ENCODE measurements at places on chromosomes 7 and 10. TPM values are rescaled to one million over a fixed set of nuclear protein-coding genes. Genes with fewer than 3 reads are reported as not detected.

GRCh38 chr10:113415246-113415645, 137.6 kb upstream of the HABP2 start:
- DNase-seq, result no peak

Gene ENTPD1
- 22.7 TPM for total RNA-seq

DNA sequence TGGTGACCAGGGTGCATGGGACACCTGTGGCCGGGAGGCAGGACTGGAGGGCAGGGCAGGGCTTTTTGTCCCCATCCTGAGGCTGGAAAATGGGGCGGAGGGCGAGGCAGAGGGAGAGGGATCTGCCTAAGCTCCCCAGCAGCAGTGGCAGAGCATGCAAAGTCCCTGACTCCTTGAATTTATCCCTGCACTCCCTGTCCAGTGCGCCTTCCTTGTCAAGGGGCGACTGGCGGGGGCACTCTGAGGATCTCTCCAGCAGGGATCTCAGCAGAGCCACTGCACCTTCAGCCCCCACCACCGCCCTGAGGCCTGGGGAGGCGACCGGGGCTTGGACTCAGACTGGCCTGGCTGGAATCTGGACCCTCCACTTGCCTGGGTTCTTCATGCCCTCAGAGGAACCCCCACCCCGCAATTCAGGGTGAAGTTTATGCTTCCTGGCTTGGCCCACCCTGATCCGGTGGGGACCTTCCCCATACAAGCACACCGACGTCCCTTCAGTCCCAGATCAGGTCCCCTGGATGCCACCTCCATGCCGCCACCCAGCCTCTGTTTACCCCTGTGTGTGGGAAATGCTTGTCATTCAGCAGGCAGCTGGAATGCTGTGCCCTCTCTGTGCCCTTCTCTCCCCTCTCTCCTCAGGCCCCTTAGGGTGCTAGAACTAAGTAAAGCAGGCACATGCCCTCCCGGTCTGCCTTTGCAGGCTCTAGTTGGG, 46.3 kb downstream of the CDH23 start:
- DNase-seq, result no peak

DNA sequence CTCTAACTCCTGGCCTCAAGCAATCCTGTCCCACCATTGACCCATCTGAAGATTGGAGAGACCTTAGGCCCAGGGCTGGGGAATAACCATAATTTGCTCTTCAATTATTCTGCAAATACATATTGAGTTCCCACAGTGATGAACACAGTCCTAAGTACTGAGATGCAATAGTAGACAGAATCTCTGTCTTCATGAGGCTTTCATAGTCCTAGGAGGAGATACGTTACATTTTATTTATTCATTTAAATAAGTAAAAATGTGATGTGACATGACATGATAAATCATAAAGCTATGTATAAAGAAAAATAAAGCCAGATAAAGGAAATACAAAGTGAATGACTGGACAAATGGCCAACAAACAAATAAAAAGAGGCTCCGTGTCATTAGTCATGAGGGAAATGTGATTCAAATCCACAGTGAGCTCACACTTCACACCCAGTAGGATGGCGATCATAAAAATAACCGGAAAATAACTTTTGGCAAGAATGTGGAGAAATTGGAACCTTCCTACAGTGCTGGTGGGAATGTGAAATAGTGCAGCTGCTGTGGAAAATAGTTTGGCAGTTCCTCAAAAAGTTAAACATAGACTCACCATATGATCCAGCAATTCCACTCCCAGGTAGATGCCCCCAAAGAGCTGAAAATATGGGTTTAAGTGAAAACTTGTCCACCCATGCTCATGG, 52.1 kb upstream of the JCAD start:
- no peak for DNase-seq

GRCh38 chr10:27659786-27660185, 85.8 kb downstream of the MKX start:
- no peak for DNase-seq

GRCh38 chr7:139699640-139700504, 77.9 kb downstream of the HIPK2 start:
- no peak for DNase-seq

DNA sequence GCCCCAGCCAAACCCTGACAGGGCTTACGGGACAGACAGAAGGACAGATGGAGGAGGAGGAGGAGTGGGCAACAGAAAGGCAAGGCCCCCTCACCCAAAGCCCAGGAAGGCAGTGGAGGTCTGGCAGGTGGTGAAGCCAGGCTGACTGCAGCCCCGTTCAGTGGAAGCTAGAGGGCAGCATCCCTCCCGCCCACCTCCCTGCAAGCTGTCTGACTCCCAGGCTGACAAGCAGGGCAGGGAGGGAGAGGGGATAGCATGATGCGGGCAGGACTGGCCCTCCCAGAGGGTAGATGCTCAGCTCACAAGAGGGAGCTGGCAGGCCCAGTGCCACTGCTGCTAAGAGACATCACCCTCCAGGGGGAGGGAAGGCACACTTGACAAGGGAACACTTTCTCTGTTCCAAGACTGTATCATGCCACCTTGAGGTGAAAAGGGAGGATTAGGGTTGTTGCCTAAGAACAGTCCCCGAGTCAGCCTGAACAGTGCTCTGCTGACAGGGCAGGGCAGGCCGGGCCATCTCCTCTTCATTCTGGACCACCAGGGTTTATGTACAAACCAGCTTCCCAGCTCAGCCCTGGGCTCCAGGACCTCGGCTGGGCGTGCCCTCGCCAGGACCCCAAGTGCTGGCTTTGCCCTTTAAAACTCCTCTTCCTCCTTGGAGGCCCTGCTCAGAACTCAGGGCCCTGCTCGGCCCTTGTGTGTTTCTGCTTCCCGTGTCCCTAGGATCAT, 61.8 kb downstream of the RASGEF1A start:
- peak; percentile 25 for DNase-seq

DNA sequence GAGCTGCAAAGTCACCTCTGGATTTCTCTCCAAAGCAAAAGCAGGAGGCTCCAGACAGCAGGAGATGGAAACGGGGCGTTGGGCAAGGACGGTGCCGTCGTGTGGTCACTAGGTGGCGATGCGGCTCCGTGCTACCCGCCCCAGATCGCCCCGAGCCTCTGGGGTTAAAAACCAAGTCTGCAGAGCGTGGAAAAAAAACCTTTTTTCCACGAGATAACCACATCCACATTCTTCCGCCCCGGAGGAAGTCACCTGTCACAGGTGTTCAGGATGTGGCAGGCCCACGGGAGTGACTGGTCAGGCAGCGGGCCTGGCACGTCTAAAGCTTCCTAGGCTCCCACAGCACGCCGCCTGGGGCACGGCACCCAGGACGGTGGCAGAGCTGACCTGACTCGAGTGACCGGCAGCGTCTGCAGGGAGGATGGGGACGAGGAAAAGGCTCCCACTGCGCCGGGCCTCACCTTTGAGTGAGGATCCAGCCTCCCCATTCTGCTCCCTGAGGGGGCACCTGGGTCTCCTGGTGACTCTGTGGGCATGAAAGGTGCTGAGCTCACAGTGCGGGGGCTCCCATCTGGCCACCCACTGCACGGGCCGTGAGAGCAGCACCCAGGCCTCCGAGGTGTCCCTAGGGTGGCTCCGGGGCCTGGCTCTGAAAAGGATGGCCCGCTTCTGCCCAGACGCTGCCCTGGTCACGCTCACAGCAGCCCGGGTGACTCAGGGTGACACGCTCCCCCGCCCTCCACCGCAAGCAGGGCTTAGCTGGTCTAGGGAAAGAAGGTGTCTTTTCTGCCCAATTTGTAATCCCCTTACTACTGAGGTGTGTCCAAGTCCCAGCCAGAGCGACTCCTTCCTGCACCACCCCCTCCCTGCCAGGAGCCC, 71.3 kb upstream of the TNRC18 start:
- peak; percentile 79 for DNase-seq

- no peak for DNase-seq
Observed at GRCh38 chr10:79005126-79005810, 63.5 kb upstream of the ZMIZ1 start.

Gene ANKRD26
- 13.8 TPM for total RNA-seq

Gene SH2D4B
- 0.51 TPM for total RNA-seq

- DNase-seq, result no peak
Observed at GRCh38 chr10:116209781-116210180, 63.2 kb downstream of the GFRA1 start.

- no peak for DNase-seq
Observed at GRCh38 chr7:100895956-100896731, 456 bp upstream of the ACHE start.

DNA sequence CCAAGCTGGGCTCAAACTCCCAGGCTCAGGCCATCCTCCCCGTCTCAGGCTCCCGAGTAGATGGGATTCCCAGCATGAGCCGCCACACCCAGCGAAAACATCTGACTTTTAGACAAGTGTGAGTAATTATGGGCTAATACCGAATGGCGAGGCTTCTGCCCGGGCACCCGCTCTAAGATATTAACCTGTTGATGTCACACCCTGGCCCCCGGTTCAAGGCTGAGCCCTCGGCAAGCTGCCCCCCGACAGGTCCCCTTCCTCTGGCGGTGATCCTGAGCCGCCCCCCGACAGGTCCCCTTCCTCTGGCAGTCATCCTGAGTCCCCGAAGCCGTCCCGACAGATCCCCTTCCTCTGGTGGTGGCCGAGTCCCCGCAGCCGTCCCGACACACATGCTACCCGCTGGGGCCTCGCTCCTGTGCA, 5.2 kb downstream of the PSMG3 start:
- no peak for DNase-seq

- no peak for DNase-seq
Observed at GRCh38 chr10:76089556-76090180, 658.2 kb downstream of the LRMDA start.

Gene CPED1
- 0.40 TPM for total RNA-seq

GRCh38 chr10:92822964-92823363, 25.4 kb upstream of the EXOC6 start:
- DNase-seq, result no peak

Gene ANXA8L1
- total RNA-seq, result not detected

DNA sequence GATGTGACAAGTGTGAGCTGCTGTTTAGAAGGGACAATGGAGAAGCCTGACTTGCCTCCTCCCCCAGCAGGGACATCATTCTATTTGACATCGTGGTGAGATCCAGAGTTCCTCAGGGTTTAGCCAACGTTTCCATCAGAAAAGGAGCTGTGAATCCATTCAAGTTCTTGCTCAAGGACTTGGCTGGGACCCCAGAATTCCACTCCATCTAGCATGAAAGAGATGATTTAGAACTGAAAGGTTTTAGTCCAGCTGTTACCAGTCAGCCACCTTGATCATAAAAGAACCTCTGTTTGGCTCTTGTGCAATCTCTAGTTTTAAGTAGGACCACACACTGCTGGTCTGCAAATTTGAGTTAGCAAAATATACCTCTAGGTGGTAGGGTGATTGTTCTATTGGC, 337.6 kb downstream of the FRMD4A start:
- DNase-seq, result no peak

DNA sequence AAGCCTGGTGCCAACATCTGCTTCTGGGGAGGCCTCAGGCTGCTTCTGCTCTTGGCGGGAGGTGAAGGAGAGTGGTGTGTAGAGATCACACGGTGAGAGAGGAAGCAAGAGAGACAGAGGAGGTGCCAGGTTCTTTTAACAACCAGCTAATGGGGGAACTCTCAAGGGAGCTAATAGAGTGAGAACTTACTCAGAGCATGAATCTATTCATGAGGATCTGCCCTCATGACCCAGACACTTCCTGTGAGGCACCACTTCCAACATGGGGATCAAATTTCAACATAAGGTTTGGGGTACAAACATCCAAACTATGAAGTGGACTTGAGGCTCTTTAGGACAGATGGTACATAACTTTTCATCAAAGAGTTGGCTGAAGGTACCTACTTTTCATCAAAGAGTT, 5.1 kb upstream of the ZNF32 start:
- DNase-seq, result no peak

DNA sequence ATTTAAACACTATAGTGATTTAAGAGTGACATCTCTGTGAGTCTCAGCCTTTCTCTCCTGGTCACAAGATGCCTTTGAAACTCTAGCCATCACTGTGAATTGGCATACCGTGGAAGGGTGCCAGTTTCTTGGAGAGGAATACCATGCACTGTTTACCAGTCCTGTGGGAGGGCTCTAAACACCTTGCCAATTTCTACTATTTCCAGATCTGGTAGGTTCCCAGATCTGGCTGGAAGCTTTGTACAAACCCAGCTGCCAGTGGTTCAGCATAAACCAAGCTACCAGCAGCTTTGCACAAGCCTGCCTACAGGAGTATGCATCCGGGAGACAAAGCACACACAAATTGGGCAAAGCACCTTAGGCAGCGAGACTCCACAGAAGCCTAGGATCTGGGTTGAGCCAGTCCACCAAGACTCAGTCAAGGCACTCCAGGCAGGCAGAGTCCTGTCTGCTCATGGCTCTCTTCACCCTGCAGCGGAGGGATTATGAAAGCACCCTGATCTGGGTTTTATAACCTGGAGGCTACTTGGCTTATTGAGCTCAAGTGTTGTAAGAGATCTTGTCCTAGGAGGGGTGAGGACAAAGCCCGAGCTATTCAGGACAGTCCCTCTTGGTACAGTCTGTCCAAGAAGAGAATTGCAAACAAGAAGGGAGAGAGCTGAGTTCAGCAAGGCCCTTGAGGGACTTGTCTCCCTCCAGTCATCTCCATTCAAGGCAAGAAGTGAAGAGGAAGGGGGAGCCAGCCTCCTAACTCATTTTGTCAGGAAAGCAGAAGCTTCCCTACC, 23.6 kb downstream of the MCM10 start:
- no peak for DNase-seq

Gene TMEM270
- not detected for total RNA-seq

Gene AFAP1L2
- 2.6 TPM for total RNA-seq

DNA sequence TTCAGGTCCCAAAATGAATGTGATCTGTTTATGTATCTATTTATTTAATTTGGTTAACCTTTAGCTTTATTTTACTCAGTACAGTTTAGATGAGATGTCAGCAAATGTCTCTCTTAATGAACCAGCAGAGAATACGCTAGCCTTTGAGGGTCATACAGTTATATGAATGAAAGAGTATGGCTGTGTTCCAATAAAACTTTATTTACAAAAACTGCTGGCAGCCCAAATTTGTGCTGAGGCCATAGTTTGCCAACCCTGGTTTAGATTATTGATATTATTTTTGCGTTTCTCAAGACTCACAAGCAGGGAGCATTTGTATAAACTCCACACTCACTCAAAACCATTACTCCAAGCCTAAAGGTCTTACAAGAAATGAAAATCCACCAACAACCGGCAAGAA, 323.4 kb upstream of the NRP1 start:
- no peak for DNase-seq

GRCh38 chr7:149714081-149714909, 59.1 kb downstream of the ZNF467 start:
- peak; percentile 80 for DNase-seq

Gene EXOC4
- 87.4 TPM for total RNA-seq

GRCh38 chr10:95660283-95660682, 3.8 kb upstream of the ALDH18A1 start:
- DNase-seq, result no peak

All from naive thymus-derived CD4-positive, alpha-beta T cell (primary cell).